T-cell (primary cell): ENCODE measurements at places on chromosomes 1 and 21. TPM values are rescaled to one million over a fixed set of nuclear protein-coding genes. Genes with fewer than 3 reads are reported as not detected.

Gene HIVEP3
- 8.8 TPM for total RNA-seq

DNA sequence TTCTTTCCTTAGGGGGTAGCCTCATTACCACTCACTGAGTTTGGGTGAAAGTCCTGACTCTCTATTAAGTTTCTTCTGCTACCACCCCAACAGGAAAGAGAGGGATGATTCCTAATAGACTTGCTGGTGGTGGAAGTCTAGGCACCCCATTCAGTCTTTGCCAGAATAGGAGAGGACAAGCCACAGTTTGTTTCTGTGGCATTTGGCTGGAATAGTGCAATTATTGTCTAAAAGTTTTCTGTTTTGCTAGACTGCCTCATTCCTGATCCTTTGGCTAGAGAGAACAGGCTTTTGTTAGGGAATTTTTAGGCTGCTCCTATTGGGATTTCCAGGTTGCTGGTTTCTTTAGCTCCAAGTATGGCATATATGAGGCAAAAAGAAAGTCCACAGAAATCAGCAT, 9.9 kb upstream of the HJV start:
- no peak for DNase-seq

GRCh38 chr1:14666373-14666772, 67.9 kb downstream of the KAZN start:
- no peak for DNase-seq

DNA sequence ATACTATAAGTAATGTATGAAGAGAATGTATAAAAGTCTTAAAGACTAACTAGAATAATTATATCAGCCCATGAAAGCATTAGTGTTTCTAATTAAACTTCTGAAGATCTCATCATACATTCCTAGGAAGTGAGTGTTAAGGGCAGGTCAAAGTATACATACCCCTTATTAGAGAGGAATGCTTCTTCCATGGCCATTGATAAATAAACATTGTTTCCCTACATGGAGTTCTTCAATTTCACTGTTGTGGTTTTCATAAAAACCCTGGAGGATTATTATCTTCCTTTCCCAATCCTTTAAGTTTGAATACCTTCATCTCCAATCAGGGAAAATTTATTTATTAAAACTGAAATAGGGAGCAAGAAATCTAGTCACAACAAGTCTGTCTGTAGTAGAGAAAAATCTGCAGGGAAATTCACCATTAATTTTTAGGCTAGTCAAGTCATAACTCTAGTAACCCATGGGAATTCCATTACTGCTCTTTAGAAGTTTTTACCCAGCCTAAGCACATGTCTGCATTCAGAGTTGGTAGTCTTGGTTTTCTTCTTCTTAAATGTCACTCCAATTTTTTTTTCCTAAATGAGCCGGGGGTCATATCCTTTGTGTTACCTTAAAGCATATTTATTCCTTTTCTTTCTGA, 147.0 kb downstream of the TNFSF18 start:
- DNase-seq, result no peak
